ENCODE measurements at places on chromosomes 11 and 22.

DNA sequence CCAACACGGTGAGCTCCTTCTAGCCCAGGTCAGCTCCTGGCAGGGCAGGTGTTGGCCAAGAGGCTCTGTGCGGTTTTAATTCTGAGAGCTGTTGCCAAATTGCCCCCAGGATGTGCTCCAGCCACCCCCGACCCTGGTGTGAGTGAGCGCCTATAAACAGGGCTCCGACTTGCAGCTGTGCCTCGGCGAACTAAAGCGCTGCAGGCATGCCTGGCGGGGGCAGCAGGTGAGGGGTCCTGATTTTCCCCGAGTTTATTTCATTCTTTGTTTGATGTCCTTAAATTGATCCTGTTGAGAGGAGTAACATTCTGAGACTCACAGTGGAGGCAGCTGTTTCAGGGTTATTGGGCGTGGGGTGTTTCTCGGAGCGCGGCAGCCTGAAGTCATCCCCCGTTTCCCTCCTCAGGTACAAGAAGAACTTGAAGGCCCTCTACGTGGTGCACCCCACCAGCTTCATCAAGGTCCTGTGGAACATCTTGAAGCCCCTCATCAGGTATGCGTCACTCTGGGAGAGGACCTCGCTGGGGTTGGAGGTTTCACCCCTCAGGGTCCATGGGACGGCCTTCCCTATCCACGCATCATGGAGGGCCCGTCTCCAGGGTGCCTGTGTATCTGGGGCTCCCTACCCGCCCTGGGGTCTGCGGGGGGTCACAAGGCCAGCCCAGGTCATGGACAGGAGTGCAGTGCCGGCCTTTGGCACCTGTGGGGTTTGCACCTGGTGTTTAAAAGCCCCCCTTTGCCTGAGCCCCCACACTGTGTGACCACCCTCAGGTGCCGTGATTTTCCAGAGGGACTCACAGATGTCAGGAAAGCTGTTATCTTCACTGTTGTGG is 62.1 kb downstream of the ARHGAP8 start:
- DNase-seq = no peak

DNA sequence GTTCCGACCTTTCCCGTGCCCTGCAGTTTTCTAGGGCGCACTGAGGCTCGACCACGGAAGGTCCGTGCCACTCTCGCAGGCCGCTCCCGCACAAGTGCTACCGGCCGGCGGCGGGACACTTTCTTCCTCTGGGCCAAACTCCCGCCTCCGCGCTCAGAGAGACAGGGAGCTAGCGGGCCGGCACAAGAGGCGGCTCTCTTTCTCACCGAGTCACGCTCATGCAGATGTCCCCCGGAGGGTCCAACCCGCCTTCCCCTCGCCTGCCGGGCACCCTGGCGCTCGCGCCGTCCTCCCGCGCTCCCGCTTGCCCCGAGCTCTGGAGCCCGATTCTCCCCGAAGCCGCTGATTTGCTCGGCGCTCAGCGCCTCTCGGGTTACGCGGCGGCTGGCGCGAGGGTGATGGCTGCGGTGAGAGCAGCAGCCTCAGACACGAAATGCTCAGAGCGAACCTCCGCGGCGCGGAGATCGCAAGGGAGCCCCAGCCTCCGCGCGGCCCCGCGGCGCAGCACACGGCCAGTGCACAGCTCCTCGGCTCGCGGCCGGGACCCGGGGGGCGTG is 1.0 kb downstream of the LMO1 start:
- no peak for DNase-seq

- no peak for DNase-seq
These were observed 54.4 kb upstream of the GRK2 start for GRCh38 chr11:67211656-67212436.

DNA sequence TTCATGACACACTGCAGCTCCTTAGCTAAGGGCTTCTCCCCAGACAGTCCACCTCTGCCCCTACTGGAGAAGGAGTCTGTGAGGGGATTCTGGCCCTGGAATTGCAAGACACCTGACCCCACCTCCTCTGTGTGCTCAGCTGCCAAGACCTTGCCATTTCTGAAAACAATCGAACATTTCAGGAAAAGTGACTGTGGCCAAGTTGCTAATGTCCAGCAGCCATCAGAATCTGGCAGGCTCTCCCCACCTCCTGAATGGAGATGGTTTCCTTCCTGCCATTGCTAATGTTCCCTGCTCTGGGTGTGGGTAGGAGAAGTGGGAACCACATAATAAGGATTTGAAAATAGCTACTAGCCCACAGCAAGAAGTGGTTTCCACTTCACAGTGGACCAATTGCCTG is 127.2 kb upstream of the ALX4 start:
- DNase-seq = no peak

- DNase-seq = no peak
These were observed 4.2 kb downstream of the C11orf91 start for GRCh38 chr11:33696411-33696810.

- DNase-seq = no peak
These were observed 772 bp downstream of the C22orf15 start for GRCh38 chr22:23763579-23763945.

- DNase-seq = no peak
These were observed 35.7 kb upstream of the B3GAT1 start for GRCh38 chr11:134447696-134448095.

- DNase-seq = no peak
These were observed 66.5 kb upstream of the POU2AF1 start for GRCh38 chr11:111445586-111445985.

DNA sequence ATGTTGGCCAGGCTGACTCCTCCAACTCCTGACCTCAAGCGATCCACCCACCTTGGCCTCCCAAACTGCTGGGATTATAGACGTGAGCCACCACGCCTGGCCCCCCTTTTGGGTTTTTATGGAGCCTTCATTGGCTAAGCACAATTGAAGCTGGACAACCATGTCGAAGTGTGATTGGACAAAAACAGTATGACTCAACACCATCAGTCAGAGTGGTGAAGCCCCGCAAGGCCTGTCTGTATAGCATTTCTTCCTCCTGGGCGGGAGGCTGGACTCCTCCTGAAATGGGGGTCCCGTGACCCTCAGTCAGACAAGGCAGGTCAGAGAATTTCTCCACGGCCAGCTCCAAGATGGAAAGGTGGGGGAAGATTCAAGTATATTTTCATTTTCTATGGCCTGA is 3.1 kb upstream of the PARVB start:
- DNase-seq = no peak

GRCh38 chr11:11608783-11609232 is 13.0 kb downstream of the GALNT18 start:
- no peak for DNase-seq

DNA sequence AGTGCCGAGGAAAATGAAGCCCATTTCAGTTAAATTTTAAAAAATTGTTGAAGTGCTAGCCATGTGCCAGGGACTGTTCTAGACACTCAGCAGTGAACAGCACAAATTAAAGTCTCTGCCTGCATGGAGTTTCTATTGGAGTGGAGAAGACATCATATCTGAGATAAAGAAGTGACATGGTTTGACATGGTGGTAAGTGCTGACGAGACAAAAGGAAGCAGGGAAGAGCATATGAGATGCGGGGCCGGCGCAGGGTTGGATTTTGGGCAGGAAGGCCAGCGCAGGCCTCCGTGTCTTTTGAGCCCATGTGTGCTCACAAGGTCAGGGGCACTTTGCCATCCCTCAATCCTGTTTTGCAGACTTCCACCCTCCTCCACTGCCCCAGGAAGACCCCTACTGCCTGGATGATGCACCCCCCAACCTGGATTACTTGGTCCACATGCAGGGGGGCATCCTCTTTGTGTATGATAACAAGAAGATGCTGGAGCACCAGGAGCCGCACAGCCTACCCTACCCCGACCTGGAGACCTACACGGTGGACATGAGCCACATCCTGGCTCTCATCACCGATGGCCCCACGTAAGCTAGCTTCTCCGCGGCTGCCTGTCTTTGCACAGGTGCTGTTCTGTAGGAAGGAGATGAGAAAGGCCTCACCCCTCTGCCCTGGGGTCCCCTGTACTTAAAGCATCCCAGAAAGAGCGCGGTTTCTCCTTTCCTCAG is 29.6 kb downstream of the AMPD3 start:
- no peak for DNase-seq

GRCh38 chr22:17235149-17235655 is 16.0 kb upstream of the ADA2 start:
- no peak for DNase-seq
